Stimulated activated CD8-positive, alpha-beta memory T cell treated with anti-CD3 and anti-CD28 coated beads, Interleukin-2, amount 100 ng/mL, for 1 hour (primary cell): ENCODE measurements at places on chromosomes 4 and X.

- DNase-seq = no peak
These were observed 32.2 kb downstream of the UNC5C start for GRCh38 chr4:95516528-95517017.

- peak; percentile 44 for DNase-seq
These were observed 136.4 kb downstream of the ZNF674 start for GRCh38 chrX:46408553-46409407.

- DNase-seq = no peak
These were observed 455.1 kb upstream of the CTSO start for GRCh38 chr4:156408749-156409148.

DNA sequence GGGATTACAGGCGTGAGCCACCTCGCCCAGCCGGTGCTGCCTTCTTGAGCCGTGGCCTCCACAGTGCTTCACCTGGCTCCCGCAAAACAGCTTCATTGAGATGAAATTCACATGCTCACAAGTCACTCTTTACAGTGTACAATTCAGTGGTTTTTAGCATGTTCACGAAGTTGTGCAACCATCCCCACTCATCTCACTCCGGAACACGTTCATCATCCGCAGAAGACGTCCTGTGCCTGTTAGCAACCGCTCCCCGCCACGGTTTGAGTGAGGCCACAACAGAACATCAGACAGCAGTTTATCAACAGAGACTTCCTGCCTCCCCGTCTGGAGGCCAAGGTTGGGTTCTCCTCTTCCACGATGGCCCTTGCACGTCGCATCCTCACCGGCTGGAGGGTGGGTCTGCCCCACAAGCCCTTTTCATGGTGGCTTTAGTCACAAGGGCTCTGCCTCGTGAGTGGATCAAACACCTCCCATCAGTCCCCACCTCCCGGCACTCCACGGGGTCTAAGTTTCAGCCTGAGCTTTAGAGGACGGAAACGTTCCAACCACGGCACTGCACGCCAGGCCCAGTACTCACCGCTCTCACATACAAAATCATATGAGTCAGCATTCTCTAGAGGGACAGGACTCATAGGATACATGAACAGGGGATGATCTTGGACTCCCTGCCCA, 29.6 kb upstream of the SPON2 start:
- peak; percentile 61 for DNase-seq

GRCh38 chrX:132088864-132089263, 39.0 kb downstream of the FRMD7 start:
- DNase-seq = no peak

DNA sequence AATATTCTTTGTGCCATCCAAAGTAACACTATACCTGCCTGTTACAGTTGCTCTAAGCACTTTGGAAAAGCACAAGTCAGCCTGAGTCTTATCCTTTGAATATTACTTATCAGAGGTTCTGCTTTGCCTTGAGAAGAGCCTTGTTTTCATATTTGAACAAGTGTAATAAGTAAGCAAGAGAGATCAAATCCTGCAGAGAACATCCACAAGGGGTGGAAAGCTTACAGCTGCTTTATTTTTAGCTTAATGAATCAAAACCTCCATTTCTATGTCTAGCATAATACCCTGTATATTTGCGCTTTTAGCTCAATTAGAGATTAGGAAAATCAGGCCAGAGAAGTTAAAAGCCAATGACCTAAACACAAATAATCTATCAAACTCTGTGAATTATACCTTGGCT, 139.8 kb downstream of the CDS1 start:
- no peak for DNase-seq

DNA sequence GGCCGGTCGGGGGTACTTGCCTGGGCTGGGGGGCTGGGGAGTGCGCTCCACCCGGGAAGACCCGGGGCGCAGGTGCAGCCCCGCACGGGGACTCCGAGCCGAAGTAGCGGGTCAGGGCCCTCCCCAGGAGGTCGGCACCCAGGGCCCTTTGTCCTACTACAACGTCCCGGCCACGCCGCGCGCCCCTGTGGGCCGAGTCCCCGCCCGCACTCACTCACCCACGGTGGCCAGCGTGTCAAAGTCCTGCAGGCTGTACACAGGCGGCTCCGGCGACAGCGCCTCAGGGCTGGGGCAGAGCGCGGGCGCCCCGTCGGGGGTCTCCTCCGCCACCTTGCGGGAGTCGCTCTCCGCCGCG, 602 bp downstream of the PRKX start:
- DNase-seq = no peak

DNA sequence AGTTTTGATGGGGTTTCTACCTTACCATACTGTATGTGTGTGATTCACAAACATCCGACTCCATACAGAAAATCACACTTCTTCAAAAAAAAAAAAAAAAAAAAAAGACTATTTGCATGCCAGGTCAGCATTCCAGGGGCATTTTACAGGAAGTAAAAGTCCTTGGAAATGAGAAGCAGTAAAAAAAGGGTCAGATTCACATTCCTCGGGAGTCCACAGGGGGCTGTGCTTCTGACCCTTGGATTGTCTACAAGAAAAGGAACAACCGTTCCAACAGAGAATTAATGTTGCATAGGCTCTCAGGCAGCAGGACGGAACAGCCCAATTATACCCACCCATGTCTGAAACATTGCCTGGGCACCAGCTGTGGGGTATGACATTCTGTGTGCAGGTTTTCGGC, 290.3 kb downstream of the LDB2 start:
- DNase-seq = no peak
